ENCODE measurements at places on chromosomes 13 and 19.

- no peak for DNase-seq
Measured at GRCh38 chr19:33005440-33005839, 33.4 kb downstream of the FAAP24 start.

GRCh38 chr13:43475140-43475539 lies 311.6 kb downstream of the ENOX1 start:
- DNase-seq = no peak

DNA sequence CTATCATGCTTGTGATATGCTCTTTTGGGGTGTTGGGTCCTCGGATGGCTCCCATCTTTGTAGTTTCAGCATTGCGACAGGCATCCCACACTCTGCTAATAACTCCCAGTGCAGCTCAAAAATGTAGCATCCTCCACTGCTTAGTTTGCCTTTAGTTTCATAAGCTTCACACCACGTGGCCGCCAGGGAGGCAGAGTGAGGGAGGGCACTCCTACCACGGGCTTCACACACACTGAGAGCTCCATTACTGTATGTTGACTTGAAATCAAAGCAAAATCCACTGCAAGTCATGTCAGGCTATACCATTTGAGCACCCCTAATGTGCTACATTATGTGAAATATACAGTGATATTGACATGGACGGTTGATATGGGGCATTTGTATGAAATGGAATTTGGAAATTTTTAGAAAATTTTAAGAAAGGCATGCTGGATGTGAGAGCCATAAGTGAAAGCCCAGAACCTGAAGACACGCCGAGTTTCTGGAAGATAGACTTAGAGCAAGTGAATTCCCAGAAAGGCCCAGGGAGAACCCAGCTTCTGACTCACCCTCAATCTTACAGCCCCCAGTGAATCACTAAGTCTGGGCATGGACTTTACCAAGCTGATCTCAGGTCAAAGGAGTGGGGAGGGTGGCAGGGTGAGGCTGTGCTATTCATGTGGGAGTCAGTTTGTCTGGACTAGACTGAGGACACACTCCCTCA lies 94.1 kb downstream of the HSPH1 start:
- DNase-seq = no peak

DNA sequence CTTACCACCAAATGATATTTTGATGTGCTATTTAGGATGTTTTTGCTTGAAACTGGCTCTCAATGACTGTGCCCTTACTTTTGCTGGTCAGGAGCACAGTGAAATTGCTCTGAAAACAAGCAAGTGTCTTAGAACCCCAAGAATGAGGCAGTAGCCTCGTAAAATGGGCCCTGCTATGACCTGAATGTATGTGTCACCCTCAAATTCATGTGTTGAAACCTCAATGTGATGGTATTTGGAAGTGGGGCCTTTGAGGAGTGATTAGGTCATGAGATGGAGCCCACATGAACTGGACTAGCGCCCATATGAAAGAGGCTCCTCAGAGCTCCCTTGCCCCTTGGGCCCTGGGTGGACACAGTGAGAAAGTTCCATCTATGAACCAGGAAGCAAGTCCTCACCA lies 155.2 kb downstream of the ZIC5 start:
- DNase-seq = no peak

DNA sequence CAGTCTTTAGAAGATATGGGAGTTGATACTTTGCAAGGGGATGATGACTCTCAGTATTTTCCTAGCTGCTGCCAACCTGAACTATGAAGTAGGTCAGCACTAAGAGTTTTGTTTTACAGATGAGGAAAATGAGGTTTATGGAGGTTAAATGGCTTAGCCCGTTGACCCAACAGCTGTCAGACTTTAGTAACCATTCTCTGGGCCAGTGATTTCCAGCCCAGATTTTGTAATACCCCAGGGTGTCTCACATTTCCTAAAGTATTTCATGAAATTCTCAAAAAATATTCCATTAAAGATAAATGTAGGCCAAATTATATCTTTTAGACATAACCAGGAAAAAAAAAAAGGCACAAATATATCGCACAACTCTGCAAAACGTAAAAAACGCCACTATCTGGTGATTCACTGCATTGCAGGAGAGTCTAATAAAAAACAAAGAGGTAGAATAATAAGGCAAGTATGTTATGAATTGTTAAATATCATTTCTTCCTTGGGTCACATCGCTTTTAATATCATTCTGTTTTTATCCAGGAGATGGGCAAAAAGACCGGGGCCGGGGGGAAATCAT lies 112.5 kb downstream of the DACH1 start:
- no peak for DNase-seq

DNA sequence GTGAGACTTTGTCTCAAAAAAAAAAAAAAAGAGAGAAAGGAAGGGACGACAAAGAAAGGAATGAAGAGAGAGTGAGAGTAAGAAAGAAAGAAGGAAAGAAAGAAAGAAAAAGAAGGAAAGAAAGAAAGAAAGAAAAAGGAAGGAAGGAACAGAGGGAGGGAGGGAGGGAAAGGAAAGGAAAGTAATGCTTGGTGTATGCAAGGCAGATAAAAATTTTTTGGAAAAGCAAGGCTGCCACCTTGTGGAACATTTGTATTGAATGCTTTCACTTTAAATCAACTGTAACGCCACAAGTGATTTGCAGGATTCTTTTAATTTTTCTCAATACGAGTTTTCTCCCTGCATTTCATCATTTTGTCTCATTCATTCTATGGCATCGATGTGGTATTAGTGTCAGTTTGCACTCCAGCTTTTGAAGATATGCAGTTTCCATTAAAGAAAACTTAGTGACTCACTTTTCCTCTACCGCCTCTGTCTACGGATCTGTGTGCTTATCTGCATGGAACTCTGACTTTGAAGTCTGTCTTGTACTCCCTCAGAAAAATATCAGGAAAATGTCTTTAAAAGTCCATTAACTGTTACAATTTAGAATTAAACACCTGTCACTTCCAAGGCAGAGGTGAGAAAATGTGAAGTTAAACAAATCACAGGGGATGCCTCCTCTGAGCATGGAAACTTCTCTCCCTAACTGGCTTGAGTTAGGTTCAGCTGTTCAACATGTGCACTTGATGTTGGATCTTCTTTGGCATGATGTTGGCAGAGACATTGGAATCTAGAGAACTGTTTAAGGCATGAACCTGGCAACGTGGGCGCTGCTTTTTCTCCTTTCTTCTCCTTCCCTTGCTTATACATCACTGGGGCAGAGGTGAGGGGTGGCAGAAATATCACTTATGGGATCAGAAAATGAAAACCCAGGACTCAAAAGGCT lies 20.0 kb upstream of the ZDHHC20 start:
- no peak for DNase-seq

DNA sequence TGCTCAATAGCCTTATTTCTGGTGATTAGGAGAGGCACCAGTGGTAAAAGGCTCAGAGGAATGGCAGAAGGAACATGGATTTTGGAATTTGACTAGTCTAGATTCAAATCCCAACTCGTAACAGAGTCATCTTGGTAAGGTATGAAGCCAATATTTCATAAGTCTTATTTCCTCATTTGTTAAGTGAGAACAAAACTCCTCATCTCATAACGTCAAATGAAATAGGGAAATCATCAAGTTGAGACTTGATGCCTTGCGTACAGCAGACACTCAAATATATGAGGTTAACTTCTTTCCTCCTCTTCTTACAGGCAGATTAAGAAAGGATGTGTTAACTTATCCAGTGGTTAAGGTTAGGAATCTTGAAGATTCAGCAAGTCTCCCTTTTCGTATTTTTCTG lies 189.2 kb downstream of the DLEU7 start:
- no peak for DNase-seq

DNA sequence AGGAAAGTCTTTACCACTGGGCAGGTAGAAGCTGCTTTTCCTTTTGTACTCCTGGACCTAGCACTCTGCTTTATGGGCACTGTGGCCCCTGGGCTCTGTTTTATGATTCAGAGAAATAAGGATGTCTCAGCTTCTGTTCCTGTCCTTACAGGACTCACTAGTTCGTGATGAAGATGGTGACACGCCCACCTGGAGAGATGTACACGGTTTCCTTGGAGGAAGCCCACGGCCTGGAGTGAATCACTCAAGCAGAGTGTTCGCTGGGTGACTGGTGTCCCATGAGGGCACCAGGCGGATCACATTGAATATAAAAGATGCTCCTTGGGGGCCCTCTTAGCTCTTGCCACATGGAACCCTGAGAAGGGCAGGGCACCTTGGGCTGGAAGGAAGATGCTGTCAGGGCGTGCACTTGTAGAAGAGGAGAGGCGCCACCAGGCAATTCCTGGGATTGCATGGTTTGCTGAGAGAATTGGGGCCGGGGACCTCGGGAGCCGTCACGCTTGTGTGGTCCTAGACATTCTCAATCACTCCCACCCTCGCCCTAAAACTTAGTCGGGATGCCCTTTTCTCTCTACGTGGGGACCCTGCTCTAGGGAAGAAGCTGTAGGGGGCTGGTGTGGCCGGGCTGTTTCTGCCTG lies 202.6 kb downstream of the TSHZ3 start:
- no peak for DNase-seq

- DNase-seq = no peak
Measured at GRCh38 chr13:63025741-63026140, 1610.1 kb upstream of the PCDH20 start.

Measured in thoracic aorta (tissue), 2 donors.